ENCODE measurements at places on chromosomes 2 and 18.

DNA sequence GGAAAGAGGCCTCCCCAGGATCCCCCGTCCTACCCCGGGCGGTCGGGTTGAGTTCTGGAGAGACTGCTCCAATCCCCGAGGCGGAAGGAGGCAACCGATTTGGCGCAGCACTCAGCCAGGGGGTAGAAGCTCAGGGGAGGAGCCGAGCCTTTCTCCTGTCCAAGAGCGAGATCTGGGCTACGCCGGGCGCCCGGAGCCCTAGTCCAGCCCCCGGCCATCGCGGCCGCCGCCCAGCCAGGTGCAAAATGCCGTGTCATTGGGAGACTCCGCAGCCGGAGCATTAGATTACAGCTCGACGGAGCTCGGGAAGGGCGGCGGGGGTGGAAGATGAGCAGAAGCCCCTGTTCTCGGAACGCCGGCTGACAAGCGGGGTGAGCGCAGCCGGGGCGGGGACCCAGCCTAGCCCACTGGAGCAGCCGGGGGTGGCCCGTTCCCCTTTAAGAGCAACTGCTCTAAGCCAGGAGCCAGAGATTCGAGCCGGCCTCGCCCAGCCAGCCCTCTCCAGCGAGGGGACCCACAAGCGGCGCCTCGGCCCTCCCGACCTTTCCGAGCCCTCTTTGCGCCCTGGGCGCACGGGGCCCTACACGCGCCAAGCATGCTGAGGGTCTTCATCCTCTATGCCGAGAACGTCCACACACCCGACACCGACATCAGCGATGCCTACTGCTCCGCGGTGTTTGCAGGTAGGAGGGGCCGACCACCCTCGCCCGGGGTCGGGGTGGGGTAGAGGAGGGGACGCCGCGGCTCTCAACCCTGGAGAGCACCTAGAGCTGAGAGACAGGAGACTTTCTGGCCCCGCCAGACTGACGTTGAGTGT lies at the start of gene DYSF:
TSS of gene DYSF (plus strand) at position 158 of the 817 bp plus-strand sequence.
- no peak for DNase-seq

DNA sequence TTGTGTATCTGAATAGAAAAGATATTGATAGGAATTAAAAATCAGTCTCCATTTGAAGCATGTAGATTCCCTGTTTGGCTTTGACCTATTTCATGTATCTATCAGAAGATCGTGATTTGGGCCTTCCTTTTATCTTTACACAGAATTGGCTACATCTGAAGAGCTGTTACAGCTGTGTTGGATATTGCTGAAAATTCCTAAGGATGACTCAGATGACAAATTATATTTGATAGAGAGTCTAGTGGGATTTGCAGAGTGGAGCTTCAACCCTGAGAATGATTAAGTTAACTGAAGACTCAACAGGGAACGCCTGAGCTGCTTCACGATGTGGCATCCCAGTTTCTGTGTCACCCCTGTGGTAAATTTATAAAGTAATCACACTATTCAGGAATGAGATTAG lies 4.9 kb upstream of the COL3A1 start:
- peak; percentile 70 for DNase-seq

DNA sequence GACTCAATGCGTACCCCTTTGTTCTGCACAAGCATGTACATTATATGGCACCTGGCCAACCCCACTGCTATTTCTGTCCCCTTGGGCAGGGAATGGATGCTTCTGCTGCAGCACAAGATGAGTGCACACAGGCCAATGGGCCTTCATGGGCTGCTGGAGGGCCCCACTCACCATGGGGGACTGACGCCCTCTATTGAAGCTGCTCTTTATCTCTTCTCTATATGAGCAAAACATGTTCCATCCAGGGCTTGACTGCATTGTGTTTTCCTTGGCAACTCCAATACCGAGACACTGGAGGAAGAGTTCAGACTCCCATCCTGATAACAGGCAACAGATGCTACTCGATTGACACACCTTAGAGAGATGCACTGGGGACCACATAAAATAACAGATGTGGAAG lies 251.6 kb upstream of the NCKAP5 start:
- DNase-seq = no peak

- DNase-seq = peak; percentile 99
Measured at GRCh38 chr2:230793572-230794359, 71.0 kb upstream of the ITM2C start.

- DNase-seq = no peak
Measured at GRCh38 chr2:76641506-76641905, 880.7 kb downstream of the LRRTM4 start.

DNA sequence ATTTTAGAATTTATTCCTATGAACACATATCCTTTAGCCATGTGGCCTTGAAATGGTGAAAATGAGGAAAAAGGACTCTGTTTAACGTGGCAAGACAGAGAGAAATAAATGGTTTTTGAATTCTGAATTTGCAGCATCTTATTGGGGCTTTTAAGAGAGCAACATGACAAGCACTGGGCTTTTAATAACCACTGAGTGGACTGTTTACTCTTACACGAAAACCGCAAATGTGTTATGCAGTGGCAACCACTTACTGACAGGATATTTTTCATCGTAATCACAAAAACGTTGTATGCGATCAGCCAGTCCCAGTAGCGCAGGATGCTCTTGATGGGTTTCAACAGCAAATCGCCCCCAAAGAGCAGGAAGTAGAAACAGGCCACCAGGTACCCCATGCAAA lies 226.6 kb downstream of the NAPG start:
- no peak for DNase-seq

GRCh38 chr2:8049176-8049575 lies 632.7 kb upstream of the ID2 start:
- DNase-seq = no peak

- DNase-seq = no peak
Measured at GRCh38 chr2:67834482-67834881, 228.3 kb downstream of the C1D start.

DNA sequence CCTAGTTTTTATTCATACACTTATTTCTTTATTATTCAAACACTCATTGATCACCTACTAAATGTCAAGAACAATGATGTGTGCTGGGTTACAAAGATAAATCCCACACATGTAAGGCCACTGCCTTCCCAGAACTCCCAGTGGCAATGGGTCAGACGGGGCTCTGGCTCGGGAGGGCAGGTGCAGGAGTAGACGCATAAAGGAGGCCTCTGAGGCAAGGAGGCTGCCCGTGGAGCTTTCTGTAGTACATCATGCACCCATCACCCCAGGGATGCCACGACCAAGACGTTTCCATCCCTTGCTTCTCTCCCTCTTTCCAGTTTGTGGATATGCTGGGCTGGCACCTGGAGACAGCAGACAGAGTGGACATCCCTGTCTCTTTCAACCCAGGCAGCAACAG lies 153.2 kb upstream of the TTC39C start:
- no peak for DNase-seq

GRCh38 chr18:59249199-59249774 lies 24.0 kb downstream of the RAX start:
- DNase-seq = peak; percentile 53

- no peak for DNase-seq
Measured at GRCh38 chr2:42938671-42939370, 146.4 kb upstream of the HAAO start.

DNA sequence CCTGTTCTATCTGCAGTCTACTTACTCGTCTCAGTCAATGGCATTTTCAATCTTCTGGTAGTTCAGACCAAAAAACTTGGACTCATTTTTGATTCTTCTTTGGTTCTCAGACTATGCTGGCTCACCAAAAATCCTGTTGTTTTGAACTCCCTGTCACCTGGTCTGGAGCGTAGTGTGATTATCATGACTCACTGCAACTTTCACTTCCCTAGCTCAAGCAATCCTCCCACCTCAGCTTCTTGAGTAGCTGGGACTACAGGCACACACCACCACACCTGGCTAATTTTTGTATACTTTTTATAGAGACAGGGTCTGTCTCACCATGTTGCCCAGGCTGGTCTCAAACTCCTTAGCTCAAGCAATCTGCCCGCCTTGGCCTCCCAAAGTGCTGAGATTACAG lies 163.3 kb upstream of the CDH7 start:
- no peak for DNase-seq

DNA sequence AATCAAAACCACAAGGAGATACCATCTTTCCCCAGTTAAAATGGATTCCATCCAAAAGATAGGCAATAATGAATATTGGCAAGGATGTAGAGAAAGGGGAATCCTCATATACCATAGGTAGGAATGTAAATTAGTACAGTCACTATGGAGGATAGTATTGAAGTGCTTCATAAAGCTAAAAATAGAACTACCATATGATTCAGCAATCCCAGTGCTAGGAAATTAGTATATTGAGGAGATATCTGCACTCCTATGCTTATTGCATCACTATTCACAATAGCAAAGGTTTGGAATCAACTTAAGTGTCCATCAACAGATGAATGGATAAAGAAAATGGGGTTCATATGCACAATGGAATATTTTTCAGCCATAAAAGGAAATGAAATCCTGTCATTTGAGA lies 251.2 kb downstream of the ZNF804A start:
- DNase-seq = no peak

GRCh38 chr2:10326151-10326616 lies 23.5 kb downstream of the HPCAL1 start:
- no peak for DNase-seq

GRCh38 chr18:48922226-48922800 lies 28.5 kb downstream of the SMAD7 start:
- no peak for DNase-seq

DNA sequence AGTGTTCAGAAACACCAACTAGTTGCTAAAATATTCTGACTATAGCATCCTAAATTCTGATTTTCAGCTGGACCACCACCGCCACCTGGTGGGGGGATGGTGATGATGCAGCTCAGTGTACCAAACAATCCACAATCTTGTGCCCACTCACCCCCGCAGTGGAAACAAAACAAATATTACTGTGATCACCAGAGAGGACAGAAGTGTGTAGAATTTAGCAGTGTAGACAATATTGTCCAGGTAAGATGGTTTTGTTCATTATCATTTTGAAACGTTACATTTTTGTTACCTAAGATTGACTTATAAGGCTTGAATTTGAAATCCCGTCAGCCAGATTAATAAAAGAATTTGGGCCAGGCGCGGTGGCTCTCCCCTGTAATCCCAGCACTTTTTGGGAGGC lies 31.7 kb upstream of the UBXN4 start:
- DNase-seq = no peak

DNA sequence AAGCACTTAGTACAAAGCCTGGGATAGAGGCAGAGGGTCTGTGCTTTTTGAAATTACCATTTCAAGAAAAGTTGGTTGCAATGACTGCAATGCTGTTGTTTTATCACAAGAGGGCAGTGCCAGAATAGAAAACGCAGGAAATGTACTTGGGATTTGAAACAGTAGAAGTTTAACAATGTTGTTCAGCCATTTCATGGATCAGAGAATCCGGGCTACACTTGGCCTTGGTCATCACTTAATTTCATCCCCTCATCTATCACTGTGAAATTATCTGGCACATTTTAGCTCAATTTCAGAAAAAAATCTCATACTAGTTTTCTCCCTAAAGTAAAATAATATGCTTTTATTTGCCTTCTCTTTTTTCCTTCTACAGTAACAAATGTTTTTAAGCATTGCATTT lies 70.8 kb downstream of the RAPGEF4 start:
- no peak for DNase-seq

DNA sequence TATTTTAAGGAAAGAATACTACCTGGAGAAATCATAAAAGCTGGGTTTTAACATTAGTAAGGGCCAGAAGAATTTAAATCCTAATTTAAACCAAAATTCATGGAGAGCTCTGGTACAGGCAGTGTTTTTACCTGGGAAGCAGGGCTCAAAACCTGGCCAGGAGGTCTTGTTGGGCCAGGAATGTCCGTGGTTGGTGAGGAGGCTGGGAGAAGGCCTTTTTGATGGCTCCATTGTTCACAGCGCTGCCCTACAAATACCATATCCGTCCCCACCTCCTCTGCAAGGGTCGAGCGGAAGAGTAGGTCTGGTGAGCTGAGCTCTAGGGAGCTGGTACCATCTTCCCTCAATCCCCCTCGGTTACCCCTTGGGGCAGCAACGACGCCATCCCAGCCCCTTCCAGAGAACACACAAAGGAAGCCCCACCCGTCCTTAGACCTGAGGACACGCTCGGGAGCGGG lies 10.9 kb upstream of the HOXD1 start:
- DNase-seq = no peak

DNA sequence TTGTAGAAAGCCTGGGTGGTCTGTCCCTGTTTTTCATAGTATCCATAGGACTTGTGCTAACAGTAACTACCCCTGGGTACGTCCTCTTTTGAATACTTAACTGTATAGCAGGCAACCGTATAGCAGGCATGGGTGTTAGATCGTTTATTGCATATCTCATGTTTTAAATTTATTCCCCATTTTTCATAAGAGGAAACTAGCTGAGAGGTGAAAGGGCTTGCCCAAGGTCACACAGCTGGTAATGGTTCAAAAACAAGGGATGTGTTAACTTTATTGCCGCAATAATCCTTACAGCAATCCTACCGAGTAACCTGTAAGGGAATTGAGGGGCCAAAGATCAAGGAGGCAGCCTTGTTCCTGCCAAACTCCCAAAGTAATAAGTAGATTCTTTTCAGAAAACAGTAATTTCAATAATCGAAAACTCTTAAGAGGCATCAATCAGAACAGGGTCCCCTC lies 990 bp upstream of the MGAT4A start:
- DNase-seq = no peak

- DNase-seq = no peak
Measured at GRCh38 chr2:233831011-233831721, 23.2 kb downstream of the HJURP start.

GRCh38 chr2:237877576-237878307 lies 18.3 kb downstream of the RAMP1 start:
- no peak for DNase-seq

- no peak for DNase-seq
Measured at GRCh38 chr2:86204458-86204857, 5.2 kb downstream of the MRPL35 start.

DNA sequence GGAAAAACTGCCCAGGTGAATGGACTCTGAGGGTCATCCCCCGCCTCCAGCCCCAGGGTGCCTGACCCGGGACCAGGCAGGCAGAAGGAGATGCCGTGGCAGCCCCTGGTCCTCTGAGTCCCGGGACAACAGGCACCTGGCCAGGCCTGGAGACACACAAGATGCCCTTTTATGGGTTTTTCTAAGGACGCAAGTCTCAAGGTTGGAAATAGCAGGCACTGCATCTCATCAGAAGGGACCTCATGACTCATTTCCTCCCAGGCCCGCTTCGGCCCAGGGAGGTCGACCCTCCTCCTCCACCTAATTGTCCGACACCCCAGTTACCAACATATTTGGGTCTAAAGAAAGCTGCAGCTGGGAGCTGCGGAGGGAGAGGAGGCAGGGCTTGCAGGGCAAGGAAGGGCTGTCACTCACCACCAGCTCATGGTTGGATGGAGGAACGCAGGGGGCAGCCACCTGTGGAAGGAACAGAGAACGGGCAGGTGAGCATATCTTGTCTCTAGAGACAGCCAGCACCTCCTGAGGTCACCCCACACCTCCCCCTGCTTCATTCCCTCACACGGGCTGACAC lies 82.9 kb downstream of the TNS1 start:
- no peak for DNase-seq

GRCh38 chr2:12440731-12441130 lies 276.0 kb upstream of the TRIB2 start:
- DNase-seq = no peak

DNA sequence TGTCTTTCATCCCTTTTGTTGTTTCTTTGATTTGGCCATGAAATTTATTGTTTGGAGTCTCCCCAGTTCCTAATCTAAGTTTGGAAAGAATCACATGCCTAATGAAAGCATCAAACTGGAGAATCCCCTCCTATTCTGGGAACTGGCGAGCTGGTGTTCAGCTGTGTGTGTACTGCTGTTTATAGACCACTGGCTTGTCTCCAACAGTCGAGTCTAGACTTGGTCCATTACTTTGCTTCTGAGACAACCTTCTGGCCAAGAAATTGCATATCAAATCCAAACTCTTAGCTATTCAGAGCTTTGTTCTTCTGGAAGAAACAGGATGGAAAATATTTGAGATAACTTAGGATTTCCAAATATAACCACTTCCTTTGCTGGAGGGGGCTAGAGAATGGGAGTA lies 111.5 kb upstream of the THSD7B start:
- no peak for DNase-seq

Measured in non-pigmented ciliary epithelial cell (primary cell).